ENCODE measurements at places on chromosomes 2 and 18.

- DNase-seq = peak; percentile 77
Observed at GRCh38 chr18:48030616-48031480, 100.4 kb upstream of the SMAD2 start.

GRCh38 chr18:26827581-26827980, 37.9 kb downstream of the AQP4 start:
- DNase-seq = no peak

DNA sequence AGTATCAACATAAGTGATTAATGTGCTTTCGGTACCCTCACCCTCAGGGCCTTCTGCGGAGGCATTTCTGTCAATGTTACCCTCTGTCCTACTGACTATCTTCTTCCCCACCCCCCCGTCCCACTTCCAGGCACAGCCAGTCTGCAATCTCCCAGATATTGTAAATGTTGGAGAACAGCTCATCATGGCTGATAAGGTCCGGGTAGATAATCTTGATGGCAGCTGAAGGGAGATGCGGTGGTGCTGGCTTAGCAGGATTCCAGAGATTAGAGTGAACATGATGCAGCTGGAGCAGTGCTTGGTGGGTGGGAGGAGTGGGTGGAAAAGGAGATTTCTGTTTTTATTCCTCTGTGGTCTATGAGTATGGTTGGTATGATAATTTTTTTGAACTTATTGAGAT, 15.5 kb downstream of the GTF2A1L start:
- DNase-seq = no peak

GRCh38 chr2:231600619-231601355, 8.1 kb downstream of the TEX44 start:
- DNase-seq = no peak

GRCh38 chr2:25674077-25674362, 643 bp upstream of the DTNB start:
- DNase-seq = no peak

GRCh38 chr2:58436872-58437271, 195.7 kb upstream of the FANCL start:
- DNase-seq = no peak
